NCI-H2227 treated with DMSO at 0.1 percent for 48 hours (cell line): ENCODE measurements at places on chromosomes 12 and 14.

DNA sequence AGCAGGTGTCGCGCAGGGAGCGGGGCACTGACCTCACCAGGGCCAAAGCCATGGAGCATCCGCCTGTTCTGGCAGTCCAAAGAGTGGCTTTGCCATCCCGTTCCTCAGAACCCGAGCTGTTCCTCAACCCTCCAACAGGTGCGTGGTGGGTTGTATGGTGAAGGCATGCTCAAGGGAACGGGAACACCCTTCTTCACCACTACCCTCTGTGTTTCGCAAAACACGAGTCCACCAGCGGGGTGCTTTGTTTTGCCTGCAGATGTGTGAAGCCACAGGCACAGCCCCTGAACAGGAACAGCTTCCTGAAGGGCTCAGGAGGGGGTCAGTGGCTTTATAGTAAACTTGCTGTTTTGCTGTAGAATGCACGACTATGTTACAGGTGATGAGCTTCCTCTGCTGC is 52.7 kb downstream of the SMOC1 start:
- no peak for DNase-seq

DNA sequence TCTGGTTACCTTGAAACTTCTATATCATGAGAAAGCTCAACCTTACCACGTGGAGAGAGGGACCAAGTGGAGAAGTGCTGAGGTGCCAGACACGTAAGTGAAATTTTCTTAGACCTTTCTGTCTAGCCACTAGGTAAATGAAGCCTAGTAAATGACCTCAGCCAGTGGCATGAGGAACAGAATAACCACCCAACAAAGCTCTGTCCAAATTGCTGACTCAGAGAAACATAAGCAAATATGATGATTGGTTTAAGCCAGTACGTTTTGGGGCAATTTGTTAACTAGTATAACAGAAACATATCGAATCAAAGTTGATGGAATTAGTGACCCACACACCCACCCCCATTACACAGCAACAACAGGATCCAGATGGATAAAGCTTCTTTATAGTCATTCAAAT is 75.2 kb upstream of the MAX start:
- no peak for DNase-seq

GRCh38 chr12:57576613-57577160 is 14.3 kb upstream of the PIP4K2C start:
- DNase-seq = no peak

DNA sequence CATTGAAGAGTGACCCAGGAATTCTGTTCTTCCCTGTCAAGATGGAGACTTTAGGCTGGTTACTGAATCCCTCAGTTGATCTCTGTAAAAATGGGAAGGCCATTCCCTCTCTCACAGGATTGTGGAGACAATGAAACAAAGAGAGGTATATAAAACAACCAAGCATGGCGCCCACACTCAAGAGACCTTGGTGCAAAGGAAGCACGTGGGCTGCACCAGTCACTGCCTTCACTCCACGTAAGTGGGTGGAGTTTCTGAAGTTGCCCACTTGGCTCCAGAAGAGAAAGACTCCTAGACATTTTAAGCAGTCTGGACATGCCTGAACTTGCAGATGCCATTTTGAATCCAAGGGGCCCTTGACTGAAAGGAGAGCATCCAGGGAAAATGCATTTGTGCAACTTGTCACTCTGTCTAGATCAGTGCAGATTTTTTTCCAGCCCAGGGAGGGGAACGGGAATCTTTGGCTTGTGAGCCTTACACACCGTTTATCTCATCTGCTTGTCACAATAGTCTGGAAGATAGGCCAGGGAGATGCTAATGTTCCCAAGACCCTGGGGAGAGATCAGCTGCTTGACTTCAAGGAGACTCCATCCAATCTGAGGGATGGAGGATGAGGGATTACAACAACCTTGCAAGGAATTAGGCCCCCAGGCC is 96.9 kb upstream of the TBX3 start:
- no peak for DNase-seq

DNA sequence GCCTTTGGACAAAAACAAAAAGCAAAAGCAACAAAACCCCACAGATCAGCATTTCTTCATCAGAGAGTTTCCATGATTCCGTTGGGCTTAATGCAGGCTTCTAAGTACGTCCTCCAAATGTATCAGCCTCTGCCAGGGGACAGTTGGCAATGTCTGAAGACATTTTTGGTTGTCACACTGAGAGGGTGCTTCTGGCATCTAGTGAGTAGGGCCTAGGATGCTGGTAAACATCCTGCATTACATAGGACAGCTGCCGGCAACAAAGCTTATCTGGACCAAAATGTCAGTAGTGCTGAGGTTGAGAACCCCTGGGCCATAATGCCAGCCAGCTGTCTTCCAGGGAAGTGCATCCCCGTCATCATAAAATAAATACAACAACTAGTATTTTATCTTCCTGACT is 9.4 kb upstream of the LRRC10 start:
- DNase-seq = no peak

- DNase-seq = no peak
Measured at GRCh38 chr14:21041676-21042433, at the start of gene RNASE7. Gene RNASE7 (plus strand): TSS chr14:21042362. CDS start chr14:21042993, 631 bp downstream.

DNA sequence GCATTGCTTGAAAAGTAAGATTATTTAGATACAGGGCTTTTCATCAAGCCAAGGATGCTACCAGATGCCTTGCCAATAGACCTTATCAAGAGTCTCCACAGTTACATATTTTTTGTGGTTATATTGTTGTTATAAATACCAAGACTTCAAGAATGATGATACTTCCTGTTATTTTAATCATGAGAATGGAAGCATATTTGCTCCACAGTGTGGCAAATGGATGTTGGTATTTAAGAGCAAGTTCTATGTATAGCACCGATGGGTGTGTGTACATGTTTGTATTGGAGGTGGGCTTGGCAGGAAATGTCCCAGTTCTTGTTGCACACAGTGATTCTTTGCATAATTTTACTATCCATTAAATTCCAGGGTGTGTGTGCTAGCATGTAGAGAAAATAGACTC is 4.4 kb upstream of the NID2 start:
- DNase-seq = no peak

GRCh38 chr12:11739980-11740577 is 90.6 kb downstream of the ETV6 start:
- DNase-seq = no peak

GRCh38 chr12:85016413-85016812 is 19.7 kb downstream of the TSPAN19 start:
- DNase-seq = no peak
